ENCODE measurements at places on chromosomes 11 and 22.

- DNase-seq: no peak
Observed at GRCh38 chr11:65381716-65382032, 772 bp downstream of the SLC25A45 start.

DNA sequence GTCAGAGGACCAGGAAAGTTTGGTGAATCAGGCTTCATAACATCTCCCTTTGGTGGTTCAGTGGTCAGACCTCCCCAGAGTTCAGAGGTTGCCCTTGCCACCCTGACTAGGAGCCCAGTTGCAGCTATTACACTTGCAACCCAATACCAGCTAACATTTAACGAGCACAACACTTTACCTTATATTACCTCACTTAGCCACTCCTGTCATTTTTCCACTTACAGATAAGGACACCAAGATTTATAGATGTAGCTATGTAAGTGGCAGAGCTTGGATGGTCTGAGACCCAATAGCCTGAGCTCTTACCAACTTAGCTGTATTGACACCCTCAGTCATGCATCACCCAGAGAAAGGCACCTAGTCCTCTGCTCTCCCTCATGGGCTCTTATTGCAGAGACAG is 234.7 kb downstream of the INSC start:
- no peak for DNase-seq

GRCh38 chr22:19713650-19714311 is 522 bp upstream of the SEPTIN5 start:
- no peak for DNase-seq

DNA sequence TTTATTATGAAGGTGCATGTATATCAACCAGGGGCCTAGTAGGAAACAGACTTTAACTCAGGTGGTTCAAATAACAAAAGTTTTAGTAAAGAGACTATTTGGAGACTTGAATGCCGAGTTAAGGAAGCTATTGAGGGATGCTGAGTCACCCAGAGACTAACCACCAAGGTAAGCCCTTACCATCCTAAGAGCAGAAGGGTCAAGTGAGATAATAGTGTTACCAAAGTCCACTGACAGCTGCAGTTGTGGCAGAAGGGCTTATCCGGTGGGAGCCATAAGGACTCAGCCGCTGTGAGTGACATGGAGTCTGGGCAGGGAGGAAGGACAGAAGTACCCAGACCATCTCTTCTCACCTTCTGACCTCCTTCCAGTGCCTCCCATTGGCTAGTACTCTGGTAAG is 134.0 kb downstream of the INSC start:
- DNase-seq: no peak

- no peak for DNase-seq
Observed at GRCh38 chr11:120688163-120688562, 176.6 kb downstream of the GRIK4 start.

- peak; percentile 74 for DNase-seq
Observed at GRCh38 chr11:44556735-44557409, 8.6 kb upstream of the CD82 start.

DNA sequence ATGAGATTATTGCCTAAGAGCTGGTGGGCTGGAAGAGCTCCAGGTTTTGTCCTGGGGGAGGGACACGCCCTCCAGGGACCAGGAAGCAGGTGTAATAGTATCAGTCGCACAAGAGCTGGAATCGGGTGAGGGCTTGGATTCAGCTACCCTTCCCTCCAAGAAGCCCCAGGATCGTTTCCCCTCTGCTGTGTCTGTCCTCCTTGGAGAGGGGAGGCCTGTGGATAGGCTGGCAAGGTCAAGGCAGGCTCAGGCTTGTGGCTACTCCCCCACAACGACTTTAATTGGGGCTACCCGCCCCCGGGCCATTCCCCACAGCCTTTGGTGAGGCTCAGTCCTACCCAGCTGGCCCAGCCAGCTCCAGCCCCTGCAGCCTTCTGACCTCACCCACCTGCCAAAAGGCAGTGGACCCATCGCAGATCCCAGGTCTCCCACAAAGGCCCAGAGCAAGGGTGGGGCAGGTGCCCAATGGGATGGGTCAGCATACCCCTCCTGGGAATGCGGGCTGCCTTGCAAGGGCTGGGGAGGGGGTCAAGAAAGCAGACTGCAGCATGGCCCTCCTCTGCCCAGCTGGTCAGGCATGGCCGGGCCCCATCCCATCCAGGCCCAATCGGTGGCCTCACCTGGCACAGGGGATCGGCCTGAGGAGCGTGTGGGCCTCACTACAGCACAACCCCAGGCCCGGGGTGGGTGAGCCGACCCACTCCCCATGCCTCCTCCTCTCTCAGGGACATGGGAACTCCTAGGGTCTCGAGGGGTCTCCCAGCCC is 1.0 kb downstream of the CTSD start:
- DNase-seq: no peak

GRCh38 chr22:45777852-45778375 is 106.3 kb downstream of the ATXN10 start:
- DNase-seq: no peak

DNA sequence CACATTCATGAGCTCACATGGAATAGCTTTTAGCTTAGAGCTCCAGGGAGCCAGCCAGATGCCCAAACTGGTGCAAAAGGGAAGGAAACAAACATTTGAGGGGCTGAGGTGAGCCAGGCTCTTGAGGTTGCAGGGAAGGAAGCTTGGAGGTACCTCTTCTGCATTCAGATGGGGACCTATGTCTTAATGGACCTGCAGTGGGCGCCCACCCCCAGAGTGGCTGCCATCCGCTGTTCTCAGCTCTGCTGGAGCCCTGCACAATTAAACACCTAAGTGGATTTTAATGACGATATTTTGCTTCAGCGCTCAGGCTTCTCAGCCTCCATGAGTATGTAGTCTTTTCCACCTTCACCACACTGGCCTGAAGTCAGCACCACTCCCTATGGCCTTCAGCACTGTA is 100.8 kb downstream of the LDLRAD3 start:
- DNase-seq: no peak

DNA sequence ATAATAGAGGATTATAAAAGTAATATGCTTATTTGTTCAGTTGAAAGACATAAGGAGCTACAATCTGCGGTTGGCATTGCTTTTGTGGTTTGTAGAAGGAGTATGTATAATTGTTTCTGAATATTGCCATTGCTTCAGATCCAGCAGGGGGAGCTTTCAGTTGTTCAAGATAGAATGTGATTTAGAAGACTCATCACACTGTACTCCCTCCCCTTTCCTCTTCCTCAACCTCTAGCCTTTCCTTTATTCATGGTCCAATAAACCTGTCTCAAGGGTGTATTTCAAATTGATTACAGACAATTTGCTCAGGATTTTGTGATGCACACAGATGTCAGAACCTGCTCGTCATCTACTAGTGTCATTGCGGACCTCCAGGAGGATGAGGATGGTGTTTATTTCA is 9.8 kb downstream of the PRMT3 start:
- DNase-seq: no peak

GRCh38 chr11:106493751-106494150 is 416.3 kb downstream of the AASDHPPT start:
- DNase-seq: no peak

DNA sequence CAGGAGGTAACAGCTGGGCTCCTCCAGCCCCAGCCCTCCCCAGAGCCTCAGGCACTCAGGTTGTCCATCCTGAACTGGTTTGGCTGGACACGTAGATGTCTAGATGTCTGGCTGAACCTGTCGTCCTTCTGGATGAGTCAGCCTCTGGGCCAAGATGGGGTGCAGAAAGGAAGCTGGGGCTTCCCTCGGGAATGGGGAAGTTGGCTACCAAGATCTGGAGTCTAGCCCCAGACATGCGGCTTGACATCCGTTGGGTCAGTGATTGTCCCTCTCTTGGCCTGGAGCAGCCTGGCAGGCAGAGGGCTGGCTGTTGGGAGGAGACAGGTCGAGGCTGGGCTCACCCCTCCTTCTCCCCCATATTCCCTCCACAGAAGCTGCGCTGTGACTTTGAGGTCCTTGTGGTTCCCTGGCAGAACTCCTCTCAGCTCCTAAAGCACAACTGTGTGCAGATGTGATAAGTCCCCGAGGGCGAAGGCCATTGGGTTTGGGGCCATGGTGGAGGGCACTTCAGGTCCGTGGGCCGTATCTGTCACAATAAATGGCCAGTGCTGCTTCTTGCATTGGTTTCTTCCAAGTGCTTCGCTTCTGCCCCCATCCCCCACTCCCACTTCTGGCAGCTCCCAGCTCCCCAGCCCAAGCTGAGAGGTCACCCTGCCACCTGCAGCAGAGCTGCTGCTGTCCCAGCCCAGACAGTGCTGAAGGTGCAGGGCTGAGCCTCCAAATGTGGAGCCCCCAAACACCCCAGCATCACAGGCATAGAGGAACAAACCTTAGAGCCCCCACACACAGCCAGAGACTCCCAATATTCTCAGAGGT is 1.3 kb downstream of the CST6 start:
- peak; percentile 65 for DNase-seq

- DNase-seq: no peak
Observed at GRCh38 chr11:92311616-92312449, 87.2 kb downstream of the FAT3 start.

GRCh38 chr22:36977947-36978660 is 41.1 kb downstream of the TST start:
- peak; percentile 89 for DNase-seq

GRCh38 chr11:24754406-24754805 is 257.6 kb downstream of the LUZP2 start:
- DNase-seq: no peak
